ENCODE measurements at places on chromosomes 5 and 9.

DNA sequence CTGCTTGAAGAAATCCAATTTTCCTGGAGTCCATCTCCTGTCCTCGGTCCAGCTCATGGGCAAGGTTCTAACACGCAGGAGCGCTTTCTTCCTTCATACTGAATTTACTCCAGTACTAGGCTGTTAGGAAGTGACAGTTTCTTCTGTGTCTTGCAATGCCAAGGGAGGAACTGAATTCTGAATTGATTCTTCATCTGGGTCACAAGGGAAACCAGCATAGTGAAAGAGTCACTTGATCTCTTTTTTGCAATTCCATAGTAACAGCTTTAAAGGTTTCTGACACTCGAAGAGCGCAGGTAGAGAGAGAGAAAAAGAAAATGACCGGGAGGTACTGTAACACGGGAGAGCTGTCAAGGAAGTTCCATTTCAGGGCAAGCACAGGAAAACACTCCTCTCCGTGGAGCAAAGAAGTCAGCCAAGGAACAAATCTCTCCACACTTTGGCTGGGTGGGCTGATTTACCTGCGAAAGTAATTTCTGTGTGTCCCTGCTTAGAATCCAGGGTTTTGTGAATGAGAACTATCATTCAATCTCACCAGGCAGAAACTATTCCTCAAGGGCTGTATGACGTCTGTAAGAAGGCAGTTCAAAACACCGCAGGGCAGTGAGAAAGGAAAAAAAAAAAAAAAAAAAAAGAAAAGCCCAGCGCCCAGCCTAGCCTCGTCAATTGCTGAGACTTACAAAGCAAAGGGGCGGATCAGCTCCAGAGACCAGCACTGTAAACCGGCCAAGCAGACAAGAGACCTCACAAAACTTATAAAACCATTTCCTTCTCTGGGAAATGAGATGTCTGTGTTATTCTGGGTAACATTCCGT lies 617.8 kb downstream of the PDE4D start:
- DNase-seq, result peak; percentile 49

GRCh38 chr9:113899205-113899604 lies 23.1 kb downstream of the ZNF618 start:
- no peak for DNase-seq

DNA sequence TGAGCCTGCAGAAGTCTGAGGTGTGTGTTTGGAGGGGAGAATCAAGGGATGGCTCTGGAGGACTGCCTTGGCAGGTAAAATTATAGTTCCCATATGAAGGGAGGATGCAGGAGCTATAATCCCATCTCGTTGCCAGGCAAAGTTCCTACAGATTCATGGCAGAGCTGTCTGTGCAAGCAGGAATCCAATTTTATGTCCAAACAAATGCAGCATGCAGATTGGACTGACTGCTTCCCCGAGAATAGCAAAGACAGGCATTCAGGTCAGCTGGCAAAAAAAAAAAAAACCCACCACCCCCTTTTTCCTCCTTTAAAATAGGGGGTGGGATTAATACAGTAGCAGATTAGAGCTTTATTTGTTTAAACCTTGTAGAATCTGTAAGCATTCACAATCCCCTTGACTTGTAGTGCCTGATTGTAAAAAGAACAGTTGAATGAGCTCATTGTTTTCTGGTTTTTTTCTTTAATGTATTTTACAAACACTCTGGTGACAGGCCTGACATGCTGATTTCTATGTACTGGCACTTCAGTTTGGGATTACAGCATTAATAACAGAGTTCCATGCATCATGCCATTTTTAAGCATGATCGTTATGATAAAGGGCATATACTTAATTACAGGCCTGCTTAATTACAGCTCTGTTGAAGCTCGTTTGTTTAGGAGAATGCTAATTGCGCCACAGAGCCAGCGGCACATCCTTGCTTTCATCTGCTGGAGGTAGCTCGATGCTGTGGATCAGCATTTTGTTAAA lies 141.4 kb upstream of the LMX1B start:
- no peak for DNase-seq

GRCh38 chr9:129237164-129237611 lies 59.1 kb upstream of the IER5L start:
- DNase-seq, result no peak

GRCh38 chr5:31232273-31232888 lies 38.9 kb downstream of the CDH6 start:
- no peak for DNase-seq

DNA sequence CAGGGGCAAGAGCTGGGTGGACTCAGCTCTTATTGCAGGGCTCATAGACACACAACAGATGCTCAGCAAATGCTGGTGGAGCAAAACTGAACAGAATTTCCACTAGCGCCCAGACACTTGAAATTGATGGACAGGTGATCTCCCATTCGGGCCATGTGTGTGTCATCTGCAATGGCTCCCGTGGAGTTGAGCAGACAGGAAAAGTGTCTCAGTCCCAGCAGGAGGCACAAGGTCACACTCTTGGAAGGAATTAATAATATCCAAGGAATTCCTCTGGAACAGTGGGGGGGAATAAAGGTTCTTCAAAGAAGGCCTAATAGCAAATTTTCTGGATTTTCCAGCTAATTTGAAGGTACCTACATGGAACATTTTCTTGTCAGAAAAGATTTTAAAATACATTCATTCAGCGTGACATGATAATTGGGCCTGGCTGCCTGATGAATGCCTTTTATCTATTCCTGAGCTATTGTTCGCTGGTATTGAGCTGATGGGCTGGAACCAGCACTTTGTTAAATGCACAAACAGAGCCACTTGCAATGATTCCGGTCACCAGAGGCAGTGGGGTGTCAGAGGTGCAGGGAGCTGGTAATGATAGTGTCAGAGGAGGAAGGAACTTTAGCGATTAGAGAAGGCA lies 31.5 kb upstream of the ALDH1B1 start:
- no peak for DNase-seq

DNA sequence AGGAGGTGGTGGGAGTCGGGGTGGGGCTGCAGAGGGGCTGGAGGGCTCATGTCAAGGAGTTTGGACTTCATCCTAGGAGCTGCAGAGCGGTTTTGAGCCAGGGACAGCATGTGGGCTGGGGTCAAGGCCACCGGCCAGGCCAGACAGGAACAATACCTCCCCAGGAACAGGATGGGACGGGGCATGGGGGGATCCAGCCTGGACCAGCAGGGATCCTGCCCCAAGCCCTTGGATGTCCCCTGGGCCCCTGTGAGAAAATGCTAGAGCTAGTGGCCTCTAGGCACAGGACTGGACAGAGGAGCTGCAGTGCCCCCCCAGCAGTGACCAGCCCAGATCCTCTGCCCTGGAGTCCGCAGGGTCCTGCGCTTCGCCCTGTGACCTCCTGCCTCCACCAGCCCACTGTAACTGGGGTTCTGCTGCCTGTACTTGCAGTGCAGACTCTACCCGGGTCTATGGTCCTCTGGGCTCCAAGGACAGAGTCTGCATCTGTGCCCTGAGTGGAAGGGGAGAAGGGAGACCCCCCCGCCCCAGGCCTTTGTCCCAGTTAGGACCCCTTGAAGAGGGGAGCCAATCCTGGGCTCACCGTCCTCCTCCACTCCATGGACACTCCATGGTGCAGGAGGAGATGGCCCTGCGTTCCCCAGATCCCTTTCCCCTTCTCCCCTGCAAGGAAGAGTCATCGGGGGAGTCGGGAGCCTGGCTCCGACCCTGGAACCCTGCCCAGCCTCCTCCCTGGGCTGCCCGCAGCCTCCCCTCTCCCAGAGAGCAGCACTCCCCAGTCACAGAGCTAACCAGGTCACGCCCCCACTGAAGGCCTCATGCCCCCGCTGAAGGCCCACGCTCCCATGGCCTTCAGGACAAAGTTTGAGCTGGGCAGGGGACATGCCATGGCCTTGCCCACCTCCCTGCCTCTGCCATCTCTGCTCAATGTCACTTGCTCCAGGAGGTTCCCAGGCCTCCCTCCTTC lies 3.0 kb upstream of the MXD3 start:
- no peak for DNase-seq

DNA sequence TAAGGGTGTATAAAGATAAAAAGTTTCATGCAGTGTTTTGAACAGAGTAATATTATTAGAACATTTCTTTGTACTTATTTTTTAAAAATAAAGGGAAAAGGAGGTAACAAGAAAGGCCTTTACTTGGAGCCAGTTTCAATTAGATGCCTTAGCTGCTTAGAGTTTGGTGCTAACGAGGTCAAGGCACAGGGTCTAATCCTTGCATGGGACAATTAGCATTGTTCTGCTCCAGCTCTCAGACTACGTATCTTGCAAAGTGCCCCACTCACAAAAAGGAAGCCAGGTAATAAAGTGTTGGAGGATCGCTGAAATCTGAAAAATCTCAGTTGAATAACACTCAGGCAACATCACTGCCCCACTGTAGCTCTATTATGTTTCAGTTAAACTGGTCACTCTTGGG lies 2011.3 kb downstream of the EFNA5 start:
- no peak for DNase-seq

DNA sequence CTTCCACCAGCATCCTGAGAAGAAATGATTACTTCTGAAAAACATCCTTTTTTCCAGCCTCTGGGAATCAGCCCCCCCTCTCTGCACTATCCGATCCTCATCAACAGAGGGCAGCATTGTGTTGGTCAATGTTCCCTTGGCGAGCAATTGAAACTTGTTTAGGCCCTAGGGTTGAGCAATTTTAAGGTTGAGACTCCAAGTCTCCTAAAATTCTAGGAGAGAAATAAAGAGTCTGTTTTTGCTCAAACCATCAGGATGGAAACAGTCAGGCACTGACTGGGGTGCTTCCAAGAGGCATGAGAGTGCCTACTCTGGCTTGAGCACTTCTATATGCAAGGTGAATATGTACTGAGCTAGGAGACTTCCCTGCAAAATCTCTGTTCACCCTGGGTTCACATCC lies 12.4 kb upstream of the CYFIP2 start:
- no peak for DNase-seq

GRCh38 chr5:64958757-64959391 lies 190.1 kb downstream of the CWC27 start:
- DNase-seq, result no peak

GRCh38 chr5:94742852-94743251 lies 124.4 kb downstream of the SLF1 start:
- DNase-seq, result no peak

GRCh38 chr9:129945314-129945713 lies 97.7 kb downstream of the FNBP1 start:
- DNase-seq, result no peak

DNA sequence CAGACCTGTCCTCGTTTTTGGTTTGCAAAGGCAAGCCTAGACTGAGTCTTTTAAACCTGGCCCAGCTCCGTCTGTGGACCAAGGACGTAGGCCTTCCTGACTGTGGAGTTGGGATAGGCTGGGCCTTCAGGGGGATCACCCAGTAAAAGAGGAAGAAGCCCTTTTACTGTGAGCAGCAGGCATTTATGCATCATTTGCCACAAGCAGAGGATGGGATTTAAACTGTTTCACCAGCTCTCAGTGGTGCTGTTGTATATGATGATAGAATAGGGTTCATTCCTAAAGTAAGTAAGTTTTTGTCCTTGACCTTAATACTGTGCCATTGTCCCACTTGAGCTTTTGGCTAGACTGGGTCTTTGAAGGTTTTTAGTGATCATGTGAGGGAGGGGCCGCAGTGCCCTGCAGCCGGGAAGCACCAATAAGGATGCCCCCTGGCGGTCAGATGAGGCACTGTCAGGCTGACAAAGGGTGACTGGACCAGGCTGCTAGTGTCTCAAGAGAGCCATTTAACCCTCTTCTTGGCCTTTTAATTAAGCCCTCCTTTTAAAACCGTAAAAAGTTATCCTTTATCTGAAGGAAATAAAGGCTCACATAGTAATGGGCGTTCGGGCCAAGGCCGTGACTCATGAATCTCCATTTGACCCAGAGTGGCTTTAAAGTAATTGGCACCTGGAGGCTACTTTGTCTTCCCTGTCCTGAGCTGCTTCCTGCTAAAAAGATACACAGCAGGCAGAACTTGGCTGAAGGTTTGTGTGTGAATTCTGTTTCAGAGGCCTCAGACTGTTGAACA lies 74.0 kb downstream of the UBAP1 start:
- DNase-seq, result no peak

GRCh38 chr9:89929315-89929672 lies 324.5 kb downstream of the GADD45G start:
- DNase-seq, result no peak

GRCh38 chr5:160929906-160930305 lies 77.9 kb upstream of the ATP10B start:
- no peak for DNase-seq

DNA sequence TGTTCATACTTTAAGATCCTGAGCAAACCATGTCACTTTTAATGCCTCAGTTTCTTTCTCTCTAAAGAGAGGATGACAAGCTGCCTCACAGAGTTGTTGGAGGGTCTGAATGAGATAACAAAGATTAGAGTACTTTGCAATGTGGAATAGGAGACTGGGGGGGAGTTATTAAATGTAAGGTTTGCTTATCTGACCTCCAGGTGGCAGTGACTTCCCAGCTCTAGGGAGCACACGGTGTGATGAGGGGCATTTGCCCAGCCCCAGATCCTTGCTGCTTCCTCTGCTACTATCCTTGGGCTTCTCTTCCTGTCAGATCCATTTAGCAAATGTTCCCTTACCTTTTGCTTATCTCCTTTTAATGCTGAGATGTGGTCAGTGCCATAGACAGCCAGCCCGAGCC lies 30.7 kb downstream of the ENHO start:
- DNase-seq, result no peak

Data from left lung (tissue), 14 donors.